ENCODE measurements at places on chromosomes 3 and 15. TPM values are rescaled to one million over a fixed set of nuclear protein-coding genes. Genes with fewer than 3 reads are reported as not detected.

The SKOR1 gene
- not detected for total RNA-seq

The CYP19A1 gene
- total RNA-seq: 2.5 TPM

The KLHL40 gene
- not detected for total RNA-seq

DNA sequence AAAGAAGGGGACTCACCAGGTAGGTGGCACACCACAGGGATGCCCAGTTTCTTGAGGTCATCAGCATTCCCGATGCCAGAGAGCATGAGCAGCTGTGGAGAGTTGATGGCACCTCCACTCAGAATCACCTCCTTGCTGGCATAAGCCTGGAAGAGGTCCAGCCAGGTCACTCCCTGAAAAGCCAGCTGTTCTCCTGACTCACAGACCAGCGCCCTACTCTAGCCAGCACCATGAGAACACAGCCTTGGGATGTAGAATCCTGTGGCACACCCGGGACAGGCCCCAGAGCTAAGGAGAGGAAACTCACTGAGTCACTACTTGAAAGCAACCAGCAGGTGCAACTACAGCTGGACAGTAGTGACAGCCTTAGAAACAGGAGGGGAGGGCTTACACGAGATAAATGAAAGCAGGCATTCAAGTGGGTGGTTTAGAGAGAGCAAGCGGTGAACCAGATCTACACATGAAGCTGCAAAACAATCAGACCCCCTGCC, 24.5 kb downstream of the CHDH start:
- DNase-seq: peak; percentile 17

DNA sequence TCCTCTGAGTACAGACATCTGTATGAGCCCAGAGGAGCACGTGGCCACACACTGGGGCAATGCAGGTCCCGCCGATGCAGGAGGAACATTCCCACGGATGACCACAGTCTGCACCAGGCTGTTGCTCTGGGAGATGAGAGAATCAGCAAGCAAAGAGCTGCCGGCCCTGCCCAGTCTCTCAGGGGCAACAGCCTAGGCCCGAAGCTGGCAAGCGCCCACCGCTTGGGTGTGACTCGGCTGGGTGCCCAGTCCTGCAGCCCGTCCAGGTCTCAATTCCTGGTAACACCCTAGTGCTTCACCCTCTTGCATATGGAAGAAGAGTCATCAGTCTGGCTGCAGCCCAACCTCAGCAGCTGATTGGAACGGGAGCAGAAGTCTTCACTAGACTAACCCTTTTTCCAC, 153.7 kb upstream of the HES1 start:
- DNase-seq: peak; percentile 81

DNA sequence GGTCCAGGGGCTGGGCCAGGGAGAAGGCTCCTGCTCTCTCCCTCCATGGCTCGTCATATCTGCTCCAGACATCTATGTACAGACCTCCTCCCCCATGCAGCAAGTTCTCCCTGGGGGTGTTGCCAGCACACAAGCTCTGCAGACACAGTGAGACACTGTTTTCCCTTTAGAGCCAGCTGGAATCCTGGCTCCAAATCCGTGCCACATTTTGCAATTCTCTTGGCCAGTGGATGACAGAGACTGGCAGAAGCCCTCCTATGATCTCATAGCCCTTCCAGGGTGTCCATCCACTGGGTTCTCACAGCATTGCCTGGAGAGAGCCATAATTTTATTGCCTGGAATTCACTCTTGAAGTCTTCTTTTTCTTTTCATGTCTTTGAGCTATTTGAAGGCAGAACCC, 203.9 kb downstream of the TLE3 start:
- DNase-seq: peak; percentile 54

GRCh38 chr3:185779461-185779860, 45.4 kb downstream of the IGF2BP2 start:
- peak; percentile 58 for DNase-seq

DNA sequence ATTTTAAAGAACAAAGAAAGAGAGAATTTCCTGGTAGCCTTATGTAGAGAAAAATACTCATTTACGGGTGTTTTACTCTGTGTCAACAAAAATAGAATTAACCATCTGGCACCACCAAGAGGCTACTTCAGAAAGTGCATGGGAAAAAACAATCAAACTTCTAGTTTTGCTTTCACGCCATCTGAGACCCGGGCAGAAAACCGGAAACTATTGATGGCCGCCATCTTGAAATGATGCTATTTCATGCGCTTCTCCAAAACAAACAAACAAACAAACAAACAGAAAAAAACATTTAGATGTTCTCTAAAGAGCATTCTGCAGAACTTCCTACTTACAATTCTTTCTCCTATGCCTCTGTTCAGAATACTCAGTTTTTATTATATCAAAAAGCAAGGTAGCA, 49.4 kb upstream of the SYNPR start:
- peak; percentile 39 for DNase-seq

DNA sequence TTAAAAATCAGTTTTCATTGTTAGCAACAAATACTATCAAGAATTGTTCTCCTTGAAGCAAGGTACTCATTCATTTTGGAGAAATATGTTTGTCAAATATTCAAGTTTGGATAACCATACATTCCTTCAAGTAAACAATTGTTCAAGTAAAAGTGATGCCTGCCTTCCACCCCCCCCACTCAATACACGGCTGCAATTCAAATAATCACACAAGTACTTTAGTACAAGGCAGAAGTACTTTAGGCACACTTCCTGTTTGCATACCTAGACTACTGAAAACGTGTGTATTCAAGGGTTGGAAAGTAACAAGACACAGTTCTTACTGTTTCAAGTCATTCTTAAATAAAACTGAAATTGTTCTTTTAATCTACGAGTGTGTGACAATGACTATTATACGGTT, 45.4 kb downstream of the TJP1 start:
- DNase-seq: no peak

- no peak for DNase-seq
Measured at GRCh38 chr3:149398296-149398695, 20.8 kb upstream of the TM4SF1 start.
